Fibroblast of skin of back (primary cell): ENCODE measurements at places on chromosomes 3 and 15.

GRCh38 chr3:122391681-122392446 lies 7.9 kb downstream of the FAM162A start:
- no peak for DNase-seq

DNA sequence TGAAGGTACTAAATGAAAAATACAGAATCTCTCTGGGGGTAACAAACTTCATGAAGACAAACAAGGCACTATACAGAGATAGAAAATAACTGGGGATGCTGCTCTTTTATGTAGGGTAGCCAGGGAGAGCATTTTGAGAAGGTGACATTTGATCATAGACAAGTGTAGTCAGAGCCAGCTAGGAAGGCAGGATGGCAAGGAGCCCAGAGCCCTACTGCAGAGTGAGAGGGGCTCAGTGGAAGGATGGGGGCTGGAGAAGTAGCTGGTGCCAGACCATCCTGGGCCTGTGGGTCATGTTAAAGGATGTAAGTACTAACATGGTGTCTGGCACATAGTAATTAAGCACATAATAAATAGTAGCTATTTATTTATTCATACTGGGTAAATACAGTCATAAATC lies 133.6 kb downstream of the MEIS2 start:
- no peak for DNase-seq

DNA sequence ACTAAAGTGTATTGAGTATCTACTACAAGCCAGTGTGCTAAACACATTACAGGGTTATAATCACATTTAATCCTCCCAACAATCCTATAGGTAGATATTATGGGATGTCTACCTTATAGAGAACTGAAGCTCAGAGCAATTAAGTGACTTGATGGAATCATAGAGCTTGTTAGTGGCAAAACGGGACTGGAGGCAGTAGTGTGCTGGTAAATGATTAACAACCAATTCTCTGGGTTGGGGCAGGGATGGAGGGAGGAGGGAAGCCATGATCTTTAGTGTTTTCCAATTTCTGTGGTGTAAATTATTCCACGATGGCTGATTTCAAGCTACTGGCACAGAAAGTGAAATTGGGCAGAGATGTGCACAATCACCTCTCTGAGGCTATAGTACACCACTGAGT lies 18.5 kb upstream of the CSRNP1 start:
- no peak for DNase-seq

DNA sequence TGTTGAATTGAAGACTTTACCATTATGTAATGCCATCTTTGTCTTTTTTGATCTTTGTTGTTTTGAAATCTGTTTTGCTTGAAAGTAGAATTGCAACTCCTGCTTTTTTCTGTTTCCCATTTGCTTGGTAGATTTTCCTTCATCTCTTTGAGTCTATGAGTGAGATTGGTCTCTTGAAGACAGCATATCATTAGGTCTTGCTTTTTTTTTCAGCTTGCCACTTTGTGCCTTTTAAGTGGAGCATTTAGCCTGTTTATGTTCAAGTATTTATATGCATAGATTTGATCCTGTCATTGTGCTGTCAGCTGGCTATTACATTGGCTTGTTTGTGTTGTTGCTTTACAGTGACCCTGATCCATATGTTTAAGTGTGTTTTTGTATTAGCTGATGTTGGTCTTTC lies 131.8 kb downstream of the ZIC1 start:
- DNase-seq, result no peak

GRCh38 chr3:146133441-146133840 lies 27.5 kb downstream of the PLOD2 start:
- peak; percentile 48 for DNase-seq

- no peak for DNase-seq
These were observed 181.1 kb downstream of the APBA2 start for GRCh38 chr15:29066838-29067237.

DNA sequence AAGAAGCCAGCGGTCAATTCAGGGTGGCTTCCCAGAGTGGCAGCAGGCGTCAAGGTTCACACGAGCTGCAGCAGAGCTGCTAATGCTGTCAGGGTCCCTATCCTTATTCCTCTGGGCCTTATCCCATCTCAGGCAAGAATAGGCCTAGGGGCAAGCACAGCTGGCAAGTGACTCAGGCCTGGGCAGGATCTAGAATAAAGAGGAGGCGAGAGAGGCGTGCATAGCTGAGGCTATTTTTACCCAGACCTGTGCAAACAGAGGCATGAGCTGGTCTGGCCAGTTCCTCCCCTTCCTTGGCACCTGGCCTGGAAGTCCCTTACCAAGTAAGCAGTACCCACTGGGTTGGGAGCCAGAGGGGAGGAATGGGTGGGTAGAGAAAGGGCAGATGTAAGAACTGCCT lies 12.2 kb upstream of the VIPR1 start:
- DNase-seq, result peak; percentile 42

DNA sequence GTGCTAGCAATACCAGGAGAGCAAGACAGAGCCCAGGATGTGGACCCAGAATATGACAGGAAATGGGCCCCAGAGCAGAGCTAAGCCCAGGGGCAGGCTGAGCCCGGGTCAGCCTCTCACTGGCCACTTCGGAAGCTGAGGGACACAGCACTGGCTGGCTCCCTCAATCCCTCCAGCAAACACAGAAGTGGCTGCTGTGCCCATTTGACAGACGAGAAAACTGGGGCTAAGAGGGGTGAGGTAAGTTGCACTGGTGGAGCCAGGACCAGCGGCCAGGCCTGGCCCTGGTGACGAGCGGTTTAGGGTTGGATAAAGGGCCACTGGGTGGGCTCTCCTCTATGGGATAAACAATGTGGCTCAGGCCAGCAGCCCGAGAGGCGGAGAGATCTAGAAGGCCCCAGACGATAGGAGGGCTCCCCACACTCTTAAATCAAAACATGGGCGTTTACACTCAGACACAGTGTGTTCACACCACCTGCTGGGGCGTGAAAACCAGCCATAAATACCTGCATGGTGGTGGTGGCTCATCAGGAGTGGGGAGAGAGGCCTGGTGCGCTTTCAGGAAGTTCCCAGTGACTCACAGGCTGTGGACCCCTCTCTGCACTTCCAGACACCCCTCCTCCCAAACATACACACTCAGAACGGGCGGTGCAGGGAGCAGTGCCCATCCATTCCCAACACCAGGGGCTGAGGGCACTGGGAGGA lies 12.0 kb upstream of the LINGO1 start:
- DNase-seq, result no peak

DNA sequence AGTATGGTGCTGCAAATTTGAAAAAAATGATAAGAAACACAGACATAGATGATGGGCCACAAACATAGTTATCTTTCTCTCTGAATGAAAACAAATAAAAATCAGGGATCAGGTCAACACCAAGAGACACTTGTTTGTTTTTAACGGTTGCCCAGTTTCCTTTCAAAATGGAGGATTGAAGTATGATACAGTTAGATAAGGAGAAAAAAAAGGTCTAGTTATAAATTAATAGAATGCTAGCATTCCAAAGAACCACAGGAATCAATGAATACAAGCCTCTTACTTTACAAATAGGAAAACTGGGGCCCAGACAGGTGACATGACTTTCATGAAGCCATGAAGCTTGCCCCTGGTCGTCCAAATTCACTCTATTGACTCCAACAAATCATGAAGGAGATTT lies 305.1 kb downstream of the ZNF621 start:
- no peak for DNase-seq

DNA sequence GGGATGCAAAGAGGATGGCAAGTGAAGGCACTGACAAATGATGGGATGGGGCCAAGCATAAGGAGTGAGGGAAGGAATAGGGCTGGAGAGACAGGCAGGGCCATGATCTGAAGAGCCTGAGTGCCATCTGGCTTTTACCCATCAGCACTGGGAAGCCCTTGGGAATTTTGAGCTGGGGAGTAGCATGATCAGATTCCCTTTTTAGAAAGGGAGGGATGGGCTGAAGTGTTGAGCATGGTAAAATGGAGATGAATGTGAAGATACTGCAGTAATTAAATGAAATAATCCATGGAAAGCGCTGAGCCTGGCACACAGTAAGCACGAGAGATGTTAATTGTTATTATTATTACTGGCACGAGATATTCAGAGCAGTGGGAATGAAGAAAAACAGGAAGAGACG lies 9.9 kb downstream of the RBP1 start:
- no peak for DNase-seq

GRCh38 chr15:50365971-50366370 lies 11.0 kb upstream of the GABPB1 start:
- DNase-seq, result no peak

- no peak for DNase-seq
These were observed 139.2 kb downstream of the ATP8B4 start for GRCh38 chr15:49979705-49980382.

DNA sequence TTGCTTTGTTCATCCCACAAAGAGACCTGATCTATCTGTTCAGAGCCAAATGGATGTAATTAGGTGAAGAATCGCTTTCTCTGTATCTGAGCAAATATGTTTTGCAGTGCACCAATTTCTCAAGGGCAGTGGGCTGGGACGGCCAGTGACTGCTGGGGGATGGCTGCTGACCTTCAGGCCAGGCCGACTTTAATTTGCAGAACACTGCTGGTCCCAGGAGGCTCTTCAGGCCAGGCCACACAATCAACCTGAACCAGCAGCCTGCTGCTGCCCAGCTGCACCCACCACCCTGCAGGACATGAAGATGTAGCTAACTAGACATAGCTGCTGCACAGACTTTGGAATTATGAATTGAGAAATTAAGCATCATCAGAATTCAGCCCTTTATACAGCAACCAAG lies 194.4 kb upstream of the ONECUT1 start:
- no peak for DNase-seq

DNA sequence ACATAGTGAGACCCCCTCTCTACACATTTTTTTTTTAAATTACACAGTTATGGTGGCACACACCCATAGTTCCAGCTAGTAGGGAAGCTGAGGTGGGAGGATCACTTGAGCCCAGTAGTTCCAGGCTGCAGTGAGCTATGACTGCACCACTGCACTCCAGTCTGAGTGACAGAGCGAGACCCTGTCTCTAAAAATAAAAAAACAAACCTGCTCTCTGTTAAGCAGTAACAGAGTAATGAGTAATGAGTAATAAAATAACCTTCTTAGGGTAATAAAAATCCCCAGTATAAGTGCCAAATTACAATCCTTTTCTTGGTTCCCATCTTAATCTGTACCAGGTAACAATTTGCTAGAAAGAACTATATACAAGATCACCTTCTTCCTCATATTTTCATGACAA lies 65.9 kb upstream of the PLXND1 start:
- no peak for DNase-seq

DNA sequence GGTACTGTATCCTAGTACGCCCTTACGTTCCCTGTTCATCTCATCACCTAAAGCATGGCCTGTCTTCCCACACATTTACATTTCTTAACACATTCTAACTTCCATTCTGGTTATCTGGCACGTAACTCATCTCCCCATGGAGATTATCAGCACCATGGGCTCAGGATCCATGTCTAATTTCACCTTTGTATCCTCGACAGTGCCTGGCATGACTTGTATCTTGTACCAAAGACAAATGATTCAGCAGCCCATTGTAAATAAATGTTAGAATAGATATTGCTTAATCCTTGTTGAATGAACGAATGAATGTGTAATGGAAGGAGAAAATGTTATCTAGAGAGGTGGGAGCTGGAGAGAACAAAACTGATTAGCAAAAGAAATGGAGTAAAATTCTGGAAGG lies 69.7 kb upstream of the TPM1 start:
- DNase-seq, result no peak

DNA sequence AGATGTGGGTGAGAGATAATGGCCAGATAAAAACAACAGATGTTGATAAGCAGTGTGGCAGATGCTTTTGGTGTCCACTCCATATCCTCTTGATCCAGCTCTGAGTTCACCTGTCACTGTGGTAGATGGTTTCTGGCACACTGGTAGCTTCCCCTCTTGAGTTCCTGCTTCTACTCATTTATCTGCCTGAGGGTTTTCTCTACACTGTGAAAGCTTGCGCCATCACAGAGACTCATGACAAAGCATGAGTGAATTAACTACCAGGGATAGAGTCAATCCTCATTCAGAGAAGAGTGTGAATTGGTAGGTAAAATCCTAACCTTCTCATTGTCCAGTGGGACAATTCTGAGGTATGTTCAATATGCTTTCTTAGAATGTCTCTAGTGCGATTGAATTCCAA lies 50.0 kb upstream of the ARHGEF26 start:
- DNase-seq, result no peak

DNA sequence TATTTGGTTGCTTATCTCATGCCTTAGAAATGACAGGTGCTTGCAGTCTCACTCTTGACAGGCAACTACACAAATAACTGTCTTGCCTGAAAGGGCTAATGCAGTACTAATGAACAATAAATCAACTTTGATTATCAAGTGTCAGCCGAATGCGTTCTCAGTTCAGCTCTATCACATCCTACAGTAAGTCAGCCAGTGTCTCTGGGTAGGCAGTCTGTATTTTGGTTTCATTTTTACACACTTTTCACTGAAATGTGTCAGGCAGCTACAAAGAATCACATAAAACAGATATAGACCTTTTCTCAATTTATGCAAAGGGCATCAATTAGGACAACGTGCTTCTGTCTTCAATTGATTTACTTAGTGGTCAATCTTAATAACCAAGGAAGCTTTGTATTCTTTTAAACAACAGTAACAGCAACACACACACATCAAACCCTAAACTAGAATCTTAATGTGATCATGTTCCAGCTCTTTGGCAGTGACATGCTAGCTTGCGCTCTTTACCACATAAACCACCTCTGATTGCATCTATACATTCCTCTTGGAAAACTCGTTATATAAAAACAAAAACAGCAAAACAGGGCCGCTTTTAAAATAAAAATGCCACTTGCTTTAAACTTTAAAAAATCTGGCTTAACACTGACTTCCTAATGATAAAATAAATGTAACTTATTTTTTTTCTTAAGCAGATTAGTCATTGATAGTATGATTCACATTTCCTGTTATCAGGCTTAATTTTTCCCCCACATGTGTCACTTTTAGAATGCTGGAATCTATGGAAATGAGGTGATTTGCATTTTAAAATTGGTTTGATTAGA lies 520.4 kb downstream of the FOXP1 start:
- peak; percentile 56 for DNase-seq

GRCh38 chr3:81920816-81921215 lies 159.4 kb upstream of the GBE1 start:
- no peak for DNase-seq
